ENCODE measurements at places on chromosomes 4 and X. TPM values are rescaled to one million over a fixed set of nuclear protein-coding genes. Genes with fewer than 3 reads are reported as not detected.

GRCh38 chr4:154444958-154445357, 46.6 kb downstream of the DCHS2 start:
- DNase-seq, result no peak

Gene MAGEA2
- total RNA-seq, result not detected

Gene HELT
- total RNA-seq, result not detected

DNA sequence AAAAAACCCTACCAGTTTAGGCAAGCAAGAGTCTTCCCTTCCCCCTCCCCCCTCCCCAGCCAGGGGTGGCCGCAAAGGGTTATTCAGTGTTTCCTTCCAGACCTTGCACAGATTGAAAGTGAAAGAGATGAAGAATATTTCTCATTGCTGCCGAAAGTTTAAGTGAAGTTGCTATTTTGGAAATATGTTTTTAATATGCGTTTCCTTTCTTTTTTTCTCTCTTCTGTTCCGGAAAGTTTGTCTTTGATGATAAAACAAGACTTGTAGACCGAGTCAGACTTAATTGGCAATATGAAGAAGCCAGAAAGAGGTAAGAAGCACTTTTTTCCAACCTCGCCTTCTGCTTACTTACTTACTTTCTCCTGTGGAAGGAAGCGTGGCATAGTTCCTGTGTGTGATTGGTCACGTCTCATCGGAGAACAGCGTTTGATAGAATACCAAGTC, 58.5 kb upstream of the CLCN4 start:
- DNase-seq, result no peak

Gene TECRL
- total RNA-seq, result not detected

GRCh38 chr4:59945277-59945676, 1254.8 kb upstream of the ADGRL3 start:
- DNase-seq, result no peak

DNA sequence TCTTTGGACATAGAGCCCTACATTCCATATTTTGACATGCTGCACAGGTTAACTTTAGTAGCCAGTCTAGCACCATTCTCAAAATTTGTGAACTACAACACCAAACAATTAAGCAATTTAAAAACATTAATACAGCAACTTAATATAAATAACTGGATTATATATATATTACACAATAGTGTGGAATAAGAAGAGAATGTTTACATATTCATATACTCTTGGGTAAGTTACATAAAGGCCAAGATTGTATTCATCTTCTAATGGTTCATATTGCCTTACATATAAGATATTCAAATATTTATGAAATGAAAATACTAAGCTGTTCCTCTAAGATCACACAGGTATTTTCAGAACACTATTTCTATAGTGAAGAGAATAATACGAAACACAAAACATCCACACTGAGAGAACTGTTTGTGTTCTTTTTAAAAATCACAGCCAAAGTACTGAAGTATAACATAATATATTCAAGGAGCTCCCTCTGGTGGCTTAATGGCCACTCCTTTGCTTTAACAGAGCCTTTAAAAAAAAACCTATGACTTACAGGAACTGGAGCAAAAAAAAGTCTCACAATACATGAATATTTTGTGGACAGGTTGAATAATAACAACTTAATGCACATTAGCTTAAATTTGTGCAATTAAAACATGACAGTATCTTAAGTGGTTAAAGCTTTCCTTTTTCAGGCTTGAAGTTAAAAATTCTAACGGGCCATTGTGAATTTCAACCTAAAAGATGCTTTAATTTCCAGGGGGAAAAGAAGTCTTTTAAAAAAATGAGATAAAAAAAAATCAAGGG, 46.2 kb downstream of the NEK1 start:
- no peak for DNase-seq

All from sigmoid colon (tissue), 7 donors.